ENCODE measurements at places on chromosomes 11 and 22.

DNA sequence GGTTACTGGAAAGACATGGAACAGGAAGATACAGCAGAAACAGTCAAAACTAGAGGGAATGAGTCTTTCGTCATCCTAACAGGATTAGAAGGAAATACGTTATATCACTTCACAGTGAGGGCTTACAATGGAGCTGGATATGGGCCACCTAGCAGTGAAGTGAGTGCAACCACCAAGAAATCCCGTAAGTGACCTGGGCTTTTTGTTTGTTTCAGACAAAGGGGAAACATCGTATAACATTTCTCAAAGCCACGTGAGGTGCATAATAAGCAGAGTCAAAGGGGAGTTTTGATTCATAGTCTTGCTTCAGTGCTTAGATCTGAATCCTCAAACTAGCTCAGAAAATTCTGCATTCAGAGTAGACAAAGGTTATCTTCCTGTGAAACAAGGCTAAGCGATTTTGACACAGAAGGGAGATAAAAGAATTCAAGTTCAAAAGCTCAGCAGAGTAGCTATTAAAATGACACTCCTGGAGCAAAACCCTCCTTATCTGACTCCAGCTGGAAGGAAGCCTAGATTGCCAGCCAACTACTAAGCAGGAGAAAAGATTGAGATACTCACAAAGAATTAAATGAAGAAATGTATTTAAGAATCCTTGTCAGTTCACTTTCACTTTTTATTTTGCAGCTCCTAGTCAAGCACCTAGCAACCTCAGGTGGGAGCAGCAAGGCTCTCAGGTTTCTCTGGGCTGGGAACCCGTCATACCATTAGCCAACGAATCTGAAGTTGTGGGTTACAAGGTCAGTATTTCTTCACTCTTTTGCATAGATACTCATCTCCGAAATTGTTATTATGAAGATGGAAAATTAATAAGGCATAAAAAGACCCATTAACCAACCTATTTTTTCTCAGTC is 346.4 kb upstream of the ARHGAP42 start:
- no peak for DNase-seq

- DNase-seq: no peak
These were observed 16.7 kb upstream of the TXNRD2 start for GRCh38 chr22:19958083-19959042.

- DNase-seq: no peak
These were observed 56.8 kb downstream of the EMSY start for GRCh38 chr11:76501526-76502202.

- no peak for DNase-seq
These were observed 71.4 kb upstream of the B3GNT6 start for GRCh38 chr11:76962583-76963416.

DNA sequence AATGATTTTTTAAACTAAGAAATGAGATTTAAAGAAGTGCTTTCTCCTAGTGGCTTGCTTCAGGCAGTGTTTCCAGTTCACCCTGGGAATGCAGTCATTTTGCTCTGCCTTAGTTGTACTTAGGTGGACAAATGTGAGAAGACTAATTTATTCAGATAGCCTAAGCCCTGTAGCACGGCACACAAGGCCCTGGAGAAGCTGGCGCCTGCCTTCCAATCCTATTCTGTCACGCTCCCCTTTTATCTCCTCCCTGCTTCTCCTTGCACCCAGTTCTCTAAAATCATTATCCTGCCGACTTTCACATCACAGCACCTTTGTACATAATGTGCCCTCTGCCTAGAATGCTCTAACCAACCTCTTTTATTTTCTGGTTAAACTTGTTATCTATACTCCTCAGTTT is 64.0 kb downstream of the PPME1 start:
- no peak for DNase-seq

DNA sequence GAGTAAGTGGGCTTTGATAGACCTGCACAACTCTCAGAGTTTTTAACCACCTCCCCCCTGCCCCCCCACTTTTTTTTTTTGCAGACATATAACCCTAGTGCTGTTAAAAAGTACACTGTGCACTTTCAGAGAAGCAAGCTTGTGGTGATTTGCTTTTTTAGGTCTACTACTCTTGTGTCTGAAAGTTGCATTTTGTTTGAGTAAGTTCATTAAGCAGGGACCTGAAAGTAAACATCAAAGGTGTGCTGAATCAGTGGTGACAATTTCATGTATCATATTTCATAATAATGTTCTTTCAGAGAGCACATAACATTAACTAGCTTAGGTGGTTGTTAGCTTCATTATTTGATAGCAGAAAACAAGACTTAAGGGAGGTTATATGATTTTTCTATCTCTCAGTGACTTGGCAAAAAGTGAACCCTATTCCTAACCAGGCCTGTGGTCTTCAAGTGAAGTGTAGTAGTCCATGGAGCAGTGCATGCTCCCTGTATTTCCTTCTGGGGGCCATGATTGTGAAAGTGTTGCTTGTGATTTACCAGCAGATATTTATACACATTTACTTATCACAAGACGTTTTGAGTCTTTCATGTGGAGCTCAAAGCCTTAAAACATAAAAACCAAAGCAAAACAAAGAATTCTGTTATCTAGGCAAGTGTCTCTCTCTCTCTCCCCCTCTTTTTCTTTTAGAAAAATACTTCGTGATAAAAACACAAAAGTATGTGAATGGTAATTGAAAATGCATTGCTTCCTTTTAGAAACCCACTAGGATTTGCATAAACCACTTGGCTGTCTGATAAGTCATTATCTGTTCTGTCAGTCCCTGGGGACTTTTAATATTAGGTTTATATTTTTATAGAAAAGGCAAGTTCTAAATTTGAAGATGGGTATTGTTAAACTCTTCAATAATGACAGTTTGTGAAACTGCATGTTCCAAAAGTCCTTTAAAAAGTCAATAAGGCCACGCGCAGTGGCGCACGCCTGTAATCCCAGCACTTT is 7.5 kb upstream of the RAG2 start:
- no peak for DNase-seq

DNA sequence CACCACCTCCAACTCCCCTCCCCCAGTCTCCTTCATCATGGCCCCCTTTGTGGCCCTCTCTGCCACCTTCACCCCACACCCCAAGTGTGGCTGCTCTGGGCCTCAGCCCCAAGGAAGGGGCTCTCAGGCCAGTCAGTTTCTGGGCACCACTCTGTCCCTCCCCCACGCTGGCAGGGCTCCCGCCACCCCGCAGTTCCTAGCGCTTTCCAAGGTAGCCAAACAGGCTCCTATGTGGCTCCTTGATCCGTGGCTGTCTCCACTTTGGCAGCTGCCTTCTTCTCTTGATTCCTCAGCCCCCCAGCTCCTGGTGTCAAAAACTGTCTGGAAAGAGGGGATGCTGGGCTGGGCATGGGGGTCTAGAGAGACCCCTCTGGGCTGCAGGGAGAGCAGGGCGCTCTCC is 10.4 kb upstream of the CACNA1I start:
- no peak for DNase-seq

DNA sequence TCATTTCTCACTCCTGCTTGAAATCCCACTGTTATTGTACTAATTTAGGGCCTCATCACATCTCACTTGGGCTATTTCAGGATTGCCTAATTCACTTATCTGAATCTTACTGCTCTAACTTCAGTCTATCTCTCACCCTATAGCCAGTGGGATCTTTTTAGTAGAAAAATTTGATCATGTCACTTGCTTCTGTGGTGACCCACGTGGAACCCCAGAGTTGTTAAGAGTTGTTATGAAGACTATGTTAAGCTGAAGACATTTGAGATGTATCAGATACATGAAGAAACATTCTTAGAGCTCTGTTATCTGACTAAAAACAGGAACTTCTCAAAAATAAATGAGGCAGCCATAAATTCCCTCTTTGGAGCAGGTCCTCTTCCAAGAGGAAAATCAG is 1375.6 kb upstream of the TENM4 start:
- no peak for DNase-seq

- no peak for DNase-seq
These were observed 85.3 kb downstream of the GAB2 start for GRCh38 chr11:78332174-78332866.
